GDM1 (cell line): ENCODE measurements at places on chromosomes 11 and 22.

DNA sequence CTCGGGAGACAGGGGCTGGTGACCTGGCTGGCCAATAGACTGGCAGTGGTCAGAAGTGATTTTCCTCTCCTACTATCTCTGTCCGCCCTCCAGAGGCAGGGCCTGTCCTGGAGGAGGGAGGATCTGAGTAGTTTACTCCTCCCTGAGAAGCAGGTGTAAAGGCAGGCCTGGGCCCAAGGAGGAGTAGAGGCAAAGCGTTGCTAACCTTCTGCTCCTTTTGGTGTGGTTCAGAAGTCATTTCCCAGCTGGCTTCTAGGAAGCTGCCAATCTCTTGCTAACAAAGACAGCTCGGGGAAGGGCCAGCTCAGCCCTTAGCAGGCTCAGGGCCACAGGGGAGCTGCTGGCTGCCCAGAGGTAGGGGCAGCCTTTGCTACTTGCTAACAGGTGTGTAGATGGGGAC, 151.1 kb upstream of the NECTIN1 start:
- DNase-seq = no peak

DNA sequence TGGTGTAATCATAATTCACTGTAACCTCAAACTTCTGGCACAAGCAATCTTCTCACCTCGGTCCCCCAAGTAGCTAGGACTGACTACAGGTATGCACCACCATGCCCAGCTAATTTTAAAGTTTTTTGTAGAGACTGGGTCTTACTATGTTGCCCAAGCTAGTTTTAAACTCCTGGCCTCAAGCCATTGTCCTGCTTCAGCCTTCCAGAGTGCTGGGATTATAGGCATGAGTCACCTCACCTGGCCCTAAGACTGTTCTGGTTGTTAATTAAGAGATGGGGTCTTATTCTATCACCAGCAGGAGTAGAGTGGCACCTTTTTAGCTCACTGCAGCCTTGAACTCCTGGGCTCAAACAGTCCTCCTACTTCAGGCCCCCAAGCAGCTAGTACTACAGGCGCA, 52.0 kb upstream of the DEPDC7 start:
- DNase-seq = no peak

- no peak for DNase-seq
These were observed at the start of gene MCHR1 for GRCh38 chr22:40679249-40679963. TSS of gene MCHR1 (plus strand) at chr22:40679484. CDS start at chr22:40679653, 169 bp downstream.

DNA sequence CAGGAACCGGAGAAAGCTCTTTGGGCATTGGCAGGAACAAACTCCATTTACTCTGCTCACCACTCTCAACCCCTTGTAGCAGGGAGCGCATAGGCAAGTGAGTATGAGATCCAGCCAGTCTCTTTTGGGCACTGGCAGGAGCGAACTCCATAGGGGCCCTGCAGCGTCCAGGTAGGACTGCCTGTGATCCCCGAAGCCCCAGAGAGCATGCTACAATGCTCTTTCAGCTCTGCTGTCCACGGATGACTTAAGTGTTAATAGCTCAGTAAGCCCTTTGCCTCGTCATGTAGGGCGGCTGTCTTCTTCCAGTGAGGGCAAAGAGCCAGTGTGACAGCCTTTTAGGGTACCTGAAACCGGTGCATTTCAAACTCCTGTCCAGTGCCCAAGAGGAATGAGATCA, 1525.6 kb upstream of the RAG2 start:
- DNase-seq = no peak
